NCI-H510A treated with DMSO at 0.1 percent for 48 hours (cell line): ENCODE measurements at places on chromosomes 2 and 18.

DNA sequence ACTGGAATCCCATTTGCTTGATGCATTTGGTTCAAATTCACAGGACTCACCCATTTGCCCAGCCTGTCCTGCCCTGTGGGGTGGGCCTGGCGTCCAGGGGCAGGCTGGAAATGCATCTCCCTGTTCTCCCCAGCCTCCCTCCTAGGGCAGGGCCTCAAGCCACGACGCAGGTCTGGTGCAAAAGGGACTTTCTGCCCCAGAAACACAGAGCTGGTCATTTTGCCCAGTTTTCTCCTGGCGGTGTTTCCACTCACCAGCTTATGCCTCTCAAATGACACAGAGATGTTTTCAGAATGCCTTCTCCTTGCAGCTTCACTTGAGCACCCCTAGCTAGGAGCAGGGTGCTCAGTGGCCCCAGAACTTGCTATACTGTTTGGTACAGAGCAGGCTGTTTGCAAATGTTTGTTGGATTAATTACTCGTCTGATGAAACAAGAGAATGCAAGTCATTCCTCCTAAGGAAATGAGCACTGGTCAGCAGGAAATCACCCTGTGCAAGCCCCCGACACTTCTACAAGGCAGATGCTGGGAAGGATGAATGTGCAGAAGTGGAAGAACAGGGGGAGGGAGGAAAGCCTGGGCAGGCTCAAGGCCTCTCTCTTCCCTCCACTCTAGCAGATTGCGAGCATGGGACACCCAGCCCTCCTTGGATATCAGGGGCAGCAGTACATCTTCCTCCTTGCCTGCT lies 164.3 kb upstream of the APCDD1 start:
- no peak for DNase-seq

GRCh38 chr18:25815659-25816058 lies 274.8 kb downstream of the SS18 start:
- no peak for DNase-seq

- DNase-seq, result no peak
Observed at GRCh38 chr2:65786007-65786717, 353.8 kb upstream of the SPRED2 start.

DNA sequence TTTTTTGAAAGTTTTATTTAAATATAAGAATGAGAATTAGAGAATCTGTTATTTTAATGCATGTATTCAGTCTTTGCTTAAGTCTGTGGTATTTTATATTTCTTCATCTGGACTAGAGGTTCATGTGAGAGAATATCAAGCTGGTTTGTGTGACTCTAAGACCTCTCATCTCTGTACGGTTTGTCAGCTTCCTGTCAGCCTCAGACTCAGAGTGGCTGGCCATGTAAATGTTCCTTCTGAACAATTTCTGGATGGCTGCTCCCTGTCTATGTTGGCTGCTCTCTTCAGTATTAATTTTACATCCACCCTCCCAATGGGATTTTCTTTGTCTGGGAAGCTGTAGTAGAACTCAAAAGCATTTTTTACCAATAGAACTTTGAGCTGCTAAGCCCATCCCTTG lies 225.3 kb upstream of the THUMPD2 start:
- DNase-seq, result no peak

GRCh38 chr2:211611061-211611518 lies 927.5 kb downstream of the ERBB4 start:
- DNase-seq, result no peak

DNA sequence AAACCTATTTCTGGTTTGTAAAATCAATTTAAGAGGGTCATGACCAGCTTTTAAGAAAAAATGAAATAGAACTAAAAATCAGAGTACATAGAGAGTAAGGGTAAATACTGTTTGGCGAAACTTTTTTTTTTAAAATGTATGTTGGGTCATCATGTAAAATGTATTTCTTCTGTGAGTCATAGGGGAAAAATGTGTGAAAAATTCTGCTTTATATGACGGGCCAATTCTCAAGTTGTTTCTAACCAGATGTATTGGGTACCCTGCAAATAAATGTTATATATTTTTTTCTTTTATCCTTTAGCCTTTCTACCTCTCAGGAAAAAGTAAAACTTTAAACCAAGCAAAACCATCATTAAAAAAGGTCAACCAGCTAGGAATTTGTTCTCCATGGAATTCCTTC lies 13.9 kb downstream of the AFTPH start:
- DNase-seq, result no peak

DNA sequence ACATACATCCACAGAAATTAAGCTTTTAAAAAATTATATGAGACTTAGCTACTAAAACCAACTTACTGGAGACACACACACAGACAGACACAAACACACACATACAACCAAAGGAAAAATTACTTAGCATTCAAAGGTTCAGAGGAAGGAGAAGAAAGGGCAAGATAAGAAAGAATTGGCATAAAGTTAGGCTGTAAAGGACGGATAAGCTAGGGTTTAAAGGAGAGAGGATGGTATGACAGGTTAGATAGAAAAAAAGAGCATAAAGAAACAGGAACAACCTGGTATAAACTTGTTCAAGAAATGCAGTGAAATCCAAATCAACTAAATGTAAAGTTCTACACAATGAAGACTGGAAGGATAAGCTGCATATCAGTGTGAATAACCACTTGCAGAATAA lies 73.4 kb downstream of the SLC66A3 start:
- no peak for DNase-seq

DNA sequence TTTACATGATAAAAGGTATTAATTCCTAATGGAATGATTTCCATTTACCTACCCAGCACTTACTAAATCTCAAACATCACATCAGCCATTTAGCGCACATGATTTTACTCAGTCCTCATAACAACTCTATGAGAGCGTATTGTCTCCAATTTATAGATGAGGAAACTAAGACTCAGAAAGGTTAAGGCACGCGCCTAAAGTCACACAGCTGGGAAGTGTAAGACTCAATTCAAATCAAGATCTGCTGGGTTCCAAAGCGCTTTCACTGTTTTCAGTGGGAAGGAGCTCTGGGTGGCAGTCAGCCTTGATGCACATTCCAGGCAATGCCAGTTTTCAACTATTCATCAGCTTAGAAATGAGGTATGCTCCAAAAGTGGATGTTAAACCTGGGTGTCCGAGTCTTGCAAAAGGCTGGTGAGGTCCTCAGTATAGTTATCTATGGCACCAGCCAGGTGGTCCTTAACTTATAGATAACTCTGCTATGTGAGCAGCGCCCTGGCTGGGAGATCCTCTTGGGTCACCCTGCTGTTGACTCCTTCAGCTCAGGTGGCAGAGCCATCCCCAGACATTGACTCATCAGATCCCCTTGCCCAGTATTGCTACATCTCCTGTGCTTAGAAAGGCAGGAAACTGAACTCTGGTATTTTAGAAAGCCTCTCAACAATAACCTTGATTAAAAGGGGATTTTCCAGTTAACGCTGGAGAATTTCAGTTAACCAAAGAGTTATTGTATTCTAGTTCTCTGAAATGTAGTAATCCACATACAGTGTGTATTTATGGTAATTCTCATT lies 47.1 kb downstream of the SLC4A1AP start:
- no peak for DNase-seq

DNA sequence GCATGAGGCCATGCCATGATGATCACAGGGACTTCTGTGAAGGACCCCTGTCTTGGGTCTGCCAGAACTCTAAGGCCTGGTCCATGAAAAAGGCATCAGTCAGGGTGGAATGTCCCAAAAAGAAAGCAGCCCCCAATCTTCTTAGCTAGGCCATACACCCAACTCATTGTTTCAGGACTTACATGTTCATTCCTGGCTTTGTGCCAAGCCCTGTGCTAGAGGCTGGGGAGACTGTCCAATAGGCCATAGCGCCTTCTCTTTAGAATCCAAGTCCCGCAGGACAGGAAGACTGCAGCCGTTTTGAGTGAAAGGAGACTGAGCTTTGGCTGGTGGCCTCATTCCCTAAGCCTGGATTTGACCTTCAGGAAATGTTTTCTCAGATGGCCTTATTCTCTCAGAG lies 247.3 kb downstream of the PRKCE start:
- DNase-seq, result no peak

GRCh38 chr2:76128622-76129021 lies 417.9 kb upstream of the GCFC2 start:
- DNase-seq, result no peak

- no peak for DNase-seq
Observed at GRCh38 chr2:80519699-80520291, 215.2 kb upstream of the LRRTM1 start.

DNA sequence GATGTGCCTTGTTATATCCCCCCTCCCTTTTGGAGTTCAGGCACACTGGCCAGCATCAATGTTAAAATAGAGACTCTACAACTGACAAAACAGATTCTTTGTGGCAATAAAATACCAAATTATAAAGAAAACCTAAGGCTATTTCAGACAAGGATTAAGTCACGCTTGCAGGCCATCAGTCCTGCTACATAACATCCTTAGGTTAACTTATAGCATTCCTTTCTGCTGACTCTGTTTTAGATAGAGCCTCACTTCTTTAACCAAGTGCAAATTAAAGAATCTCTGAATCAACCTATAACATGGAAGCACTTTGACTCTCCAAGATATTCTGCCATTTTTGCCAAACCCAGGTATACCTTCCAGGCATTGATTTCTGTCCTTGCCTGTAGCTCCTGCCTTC lies 784.6 kb downstream of the RNF144A start:
- no peak for DNase-seq

DNA sequence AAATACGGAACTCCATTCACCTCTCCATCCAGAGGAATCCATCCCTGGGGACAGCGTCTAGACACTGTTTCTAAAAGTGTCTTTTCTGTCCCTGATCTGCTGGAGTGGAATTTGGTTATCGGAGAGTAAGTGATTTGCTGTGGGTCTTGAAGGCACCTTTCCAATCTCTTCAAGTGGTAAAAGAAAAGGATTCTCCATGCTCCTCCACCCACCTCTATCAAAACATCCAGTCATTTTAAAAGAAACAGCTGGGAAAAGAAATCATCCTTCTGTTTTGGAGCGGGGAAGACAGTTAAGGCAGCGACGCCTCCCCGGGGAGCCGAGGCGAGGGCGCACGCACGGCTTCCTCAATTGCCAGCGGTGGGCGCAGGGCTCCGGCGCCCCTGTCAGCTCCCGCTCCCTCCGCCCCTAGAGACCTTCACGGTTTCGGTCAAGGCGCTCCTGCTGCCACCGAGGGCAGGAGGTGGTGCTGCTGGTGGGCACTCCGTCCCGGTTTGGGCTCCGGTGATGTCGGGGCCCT lies 547 bp downstream of the SLC35F5 start:
- DNase-seq, result peak; percentile 14

GRCh38 chr18:44065206-44065605 lies 615.5 kb upstream of the SETBP1 start:
- no peak for DNase-seq
